ENCODE measurements at places on chromosomes 11 and 22.

DNA sequence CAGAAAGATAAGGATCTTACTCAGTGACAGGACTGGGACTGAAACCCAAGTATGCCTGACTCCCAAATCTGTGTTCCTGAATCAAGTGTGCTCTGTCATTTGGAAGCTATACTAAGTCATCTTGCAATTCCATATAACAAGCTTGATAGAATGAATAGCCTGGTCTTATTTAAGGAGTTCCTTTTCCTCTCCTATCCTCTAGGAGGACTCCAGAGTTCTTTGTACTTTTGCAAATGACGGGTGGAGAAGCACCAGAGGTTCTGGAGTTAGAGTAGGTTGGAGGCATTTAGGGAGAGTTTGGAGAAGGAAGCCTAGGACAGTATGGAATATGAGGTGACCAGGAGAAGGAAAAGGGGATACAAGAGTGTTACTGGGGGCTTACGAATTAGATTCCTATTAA lies 92.9 kb upstream of the RCN1 start:
- no peak for DNase-seq

DNA sequence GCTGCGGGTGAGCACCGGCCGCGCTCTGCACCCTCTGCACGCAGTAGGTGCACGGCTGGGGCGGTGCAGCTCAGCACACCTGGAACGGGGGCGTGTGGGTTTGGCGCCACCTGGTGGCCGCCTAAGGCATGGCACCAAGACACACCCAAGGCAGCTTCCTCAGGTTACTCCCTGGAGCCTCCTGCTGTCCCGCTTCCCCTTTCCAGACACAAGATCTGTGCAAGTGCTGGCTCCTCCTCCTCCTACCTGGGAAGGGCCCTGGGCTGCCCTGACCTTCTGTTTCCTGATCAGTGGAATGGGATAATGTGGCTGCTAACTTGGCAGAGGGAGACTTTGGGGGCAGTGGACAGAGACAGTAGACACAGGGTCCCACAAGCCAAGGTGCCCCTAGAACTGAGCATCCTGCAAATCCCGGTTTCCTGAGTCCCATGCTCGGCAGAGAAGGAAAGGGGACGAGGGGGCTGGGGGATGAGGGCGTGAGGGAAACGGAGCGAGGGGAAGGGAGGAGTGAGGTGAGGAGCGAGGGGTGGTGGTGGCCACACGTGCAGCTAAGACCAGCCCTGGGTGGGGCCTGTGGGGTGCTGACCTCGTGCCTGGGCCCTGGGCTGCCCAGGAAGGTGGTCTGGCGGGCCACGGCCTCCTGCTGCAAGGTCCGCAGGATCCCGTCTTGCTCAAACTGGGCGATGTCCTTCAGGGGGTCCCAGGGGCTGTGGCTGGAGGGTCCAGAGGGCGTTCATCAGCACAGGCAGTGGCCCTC lies 34.8 kb upstream of the CARS1 start:
- DNase-seq, result peak; percentile 63

DNA sequence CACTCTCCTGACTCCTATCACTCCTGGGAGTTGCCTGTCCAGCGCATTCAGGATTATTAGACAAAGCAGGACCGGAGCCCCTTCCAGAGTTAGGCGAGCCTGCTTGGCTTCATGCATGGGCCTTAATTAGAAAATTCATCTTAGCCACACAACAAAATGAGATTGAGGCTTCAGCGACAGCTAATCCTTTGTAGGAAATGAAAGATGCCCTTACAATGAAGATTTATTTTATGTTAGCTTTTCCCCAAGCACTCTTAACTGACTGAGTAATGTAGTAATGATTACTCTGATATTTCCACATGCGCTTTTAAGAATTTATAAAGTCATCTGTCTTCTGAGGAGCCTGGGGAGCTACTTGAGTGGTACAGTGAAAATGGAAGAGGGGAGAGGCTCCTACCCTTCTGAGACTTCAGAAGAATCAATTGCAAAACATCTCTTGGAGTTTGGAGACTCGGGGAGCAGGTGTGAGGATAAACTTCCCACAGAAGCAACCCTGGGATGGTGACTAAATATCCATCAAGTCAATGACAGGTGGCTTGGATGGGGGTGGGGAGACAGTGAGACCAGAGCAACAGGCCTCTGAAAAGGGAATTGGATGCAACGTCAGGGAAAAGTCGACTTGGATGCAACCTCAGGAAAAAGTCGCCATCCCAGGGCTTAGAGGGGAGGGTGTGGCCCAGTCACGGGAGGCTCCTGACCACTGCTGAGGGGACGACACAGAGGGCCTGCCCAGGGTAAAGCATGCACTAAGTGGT lies 434.5 kb upstream of the B3GAT1 start:
- DNase-seq, result no peak

DNA sequence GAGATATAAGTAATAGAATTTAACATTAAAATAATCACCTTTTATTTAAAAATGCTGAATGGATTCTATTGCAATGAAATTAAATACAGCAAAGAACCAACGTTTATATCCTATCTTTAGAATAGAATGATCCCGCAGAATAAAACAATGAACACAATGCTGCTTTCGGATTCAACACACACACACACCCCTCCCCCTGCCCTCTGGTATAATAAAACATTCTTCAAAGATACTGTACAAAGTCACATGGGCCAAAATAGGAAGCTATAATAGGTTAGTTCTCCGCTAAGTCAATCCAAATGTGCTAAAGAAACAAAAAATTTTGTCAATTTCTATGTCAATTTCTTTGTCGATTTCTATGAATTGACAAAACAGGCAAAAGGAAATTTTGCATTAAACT lies 47.1 kb downstream of the TMEM123 start:
- DNase-seq, result no peak

GRCh38 chr11:130999086-130999485 lies 82.8 kb upstream of the SNX19 start:
- DNase-seq, result no peak

- no peak for DNase-seq
Measured at GRCh38 chr11:18191376-18191775, 18.7 kb downstream of the MRGPRX4 start.

GRCh38 chr22:17137861-17138425 lies 16.8 kb upstream of the TMEM121B start:
- DNase-seq, result no peak

GRCh38 chr11:61951484-61952135 lies 1.5 kb downstream of the BEST1 start:
- no peak for DNase-seq

DNA sequence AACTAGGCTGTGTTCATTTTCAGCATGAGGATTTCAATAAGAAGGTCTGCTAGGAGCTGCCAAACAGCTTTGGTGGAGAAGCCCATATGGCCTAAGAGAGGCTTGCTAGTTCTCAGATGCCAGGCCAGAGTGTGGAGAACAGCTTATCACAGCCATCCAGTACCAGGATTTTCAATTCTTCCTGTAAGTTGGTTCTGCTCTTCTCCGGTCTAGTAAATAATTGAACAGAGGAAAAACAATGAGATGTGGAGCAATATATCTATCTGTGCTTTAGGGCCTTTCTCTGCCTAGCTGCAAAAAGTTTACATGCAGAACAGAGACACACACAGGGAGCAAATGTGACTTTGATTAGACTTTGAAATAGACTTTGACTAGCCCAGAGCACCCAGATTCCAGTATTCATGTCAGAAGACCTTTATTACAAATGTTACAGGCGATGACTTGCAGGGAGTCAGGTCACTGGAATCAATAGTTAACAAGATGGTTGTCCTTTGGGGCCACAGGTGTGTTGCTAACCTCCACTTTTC lies 19.8 kb upstream of the PPP2R1B start:
- DNase-seq, result no peak

DNA sequence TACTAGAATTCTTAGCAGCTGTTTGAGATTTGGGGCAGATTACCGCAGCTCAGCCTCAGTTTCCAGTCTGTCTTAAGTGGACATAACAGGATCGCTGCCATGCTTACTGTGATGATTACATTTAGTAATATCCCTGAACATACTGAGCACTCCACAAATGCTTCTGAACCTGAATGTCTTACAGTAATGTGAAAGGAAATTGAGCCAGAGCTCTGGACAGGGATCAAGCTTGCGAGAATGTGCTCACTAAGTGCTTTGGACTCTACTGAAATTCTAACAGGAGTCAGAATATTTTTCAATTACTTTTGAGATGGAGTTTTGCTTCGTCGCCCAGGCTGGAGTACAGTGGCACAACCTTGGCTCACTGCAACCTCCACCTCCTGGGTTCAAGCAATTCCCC lies 118.6 kb upstream of the RASSF10 start:
- DNase-seq, result no peak

DNA sequence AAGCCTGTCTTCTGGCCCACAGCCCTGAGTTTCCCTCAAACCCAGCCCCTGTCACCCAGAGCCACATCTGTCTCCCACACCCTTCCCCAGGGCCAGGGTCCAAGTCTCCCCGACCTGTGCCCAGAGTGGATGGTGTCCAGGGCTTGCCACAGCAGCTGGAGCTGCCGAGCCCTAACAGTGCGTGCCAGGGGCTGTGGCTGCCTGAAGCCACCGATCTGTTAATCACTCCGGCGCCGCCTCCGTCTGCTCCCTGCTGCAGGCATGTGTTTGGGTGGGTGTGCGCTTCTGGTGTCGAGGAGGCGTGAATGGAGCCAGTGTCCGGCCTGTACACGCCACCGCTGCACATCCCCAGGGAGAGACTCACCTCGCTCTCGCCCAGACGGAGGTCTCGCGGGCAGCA lies 26.1 kb downstream of the SHISAL1 start:
- DNase-seq, result no peak

DNA sequence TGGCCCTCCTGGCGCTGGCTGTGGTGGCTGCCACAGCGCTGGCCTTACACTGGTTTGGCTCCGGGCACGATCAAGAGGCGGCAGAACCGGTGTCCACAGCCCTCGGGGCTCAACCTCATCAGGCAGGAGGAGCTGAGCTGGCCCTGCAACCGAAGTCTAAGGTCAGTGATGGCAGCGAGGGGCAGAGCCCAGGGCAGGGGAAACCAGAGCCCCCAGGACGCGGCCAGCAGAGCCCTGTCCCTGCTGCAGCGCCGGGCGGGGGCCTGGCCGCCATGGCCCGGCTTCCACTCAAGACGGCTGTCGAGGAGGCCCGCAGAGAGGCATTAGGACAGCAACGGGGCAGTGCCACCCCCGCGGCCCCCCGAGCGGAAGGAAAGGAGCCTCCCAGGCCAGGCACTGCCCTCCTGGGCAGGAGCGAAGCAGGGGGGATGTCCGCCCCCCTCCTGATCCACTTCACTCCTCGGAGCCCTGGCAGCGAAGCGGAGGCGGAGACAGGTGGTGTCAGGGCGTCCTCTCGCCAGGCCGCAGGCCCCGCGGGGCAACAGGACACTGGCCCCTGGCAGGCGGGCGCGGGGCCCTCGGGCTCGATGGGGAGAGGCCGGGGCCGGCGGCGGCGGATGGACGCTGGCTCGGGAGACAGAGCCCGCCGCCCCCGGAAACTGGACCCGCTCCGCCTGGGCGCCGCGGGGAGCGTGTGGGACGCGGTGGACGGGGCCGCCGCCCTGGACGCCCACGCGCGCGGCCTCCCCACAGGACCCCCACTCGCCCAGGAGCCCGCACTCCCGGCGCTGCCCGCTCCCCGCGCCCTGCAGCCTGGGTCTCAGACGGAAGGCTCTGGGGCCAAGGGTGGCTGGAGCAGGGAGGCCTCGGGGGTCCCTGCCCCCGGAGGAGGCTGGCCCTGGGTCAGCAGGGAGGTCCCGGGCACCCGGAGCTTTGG lies 895 bp downstream of the KLHDC7B start:
- no peak for DNase-seq

DNA sequence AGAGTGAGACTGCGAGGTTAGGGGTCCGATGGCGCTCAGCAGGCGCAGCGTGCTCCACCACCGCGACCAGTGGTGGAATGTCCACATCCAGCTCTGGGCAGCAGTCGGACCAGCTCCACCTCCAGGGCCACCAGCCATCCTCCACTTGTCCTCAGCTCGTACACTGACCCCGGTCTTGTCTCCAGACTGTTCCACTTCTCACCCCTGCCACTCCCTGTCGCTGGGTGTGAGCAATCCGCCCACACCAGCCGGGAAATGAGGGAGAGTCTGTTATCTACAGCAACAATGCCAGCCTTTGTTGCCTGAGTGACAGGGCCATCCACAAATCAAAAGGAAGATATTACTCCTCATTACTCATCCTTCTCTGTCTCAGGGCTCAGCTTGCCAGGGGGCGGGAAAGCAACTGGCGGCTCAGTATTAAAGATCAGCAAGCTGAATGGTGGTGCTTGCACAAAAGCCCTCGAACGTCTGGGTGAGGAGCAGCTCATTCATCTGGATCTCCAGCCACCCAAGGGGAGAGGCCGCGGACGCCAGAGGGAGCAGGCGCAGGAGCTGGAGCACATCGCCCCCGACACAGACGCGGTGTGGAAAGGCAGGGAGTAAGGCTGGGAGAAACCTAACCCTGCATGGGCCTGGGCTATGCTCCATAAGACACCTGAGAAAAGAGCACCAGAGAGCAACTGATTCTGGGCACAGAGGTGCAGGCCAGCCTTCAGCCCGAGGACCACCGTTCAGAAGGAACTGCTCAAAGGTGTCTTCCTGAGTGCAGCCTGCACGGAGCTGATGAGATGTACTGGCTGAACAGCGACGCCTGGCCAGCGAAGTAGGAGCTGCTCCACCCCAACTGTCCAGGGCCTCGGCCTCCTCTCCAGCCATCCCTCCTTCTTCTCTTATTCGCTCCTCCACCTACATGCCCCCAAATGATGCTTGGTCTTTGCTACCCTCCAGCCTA lies 21.9 kb downstream of the IGSF9B start:
- peak; percentile 27 for DNase-seq

GRCh38 chr22:41910050-41911000 lies 4.5 kb downstream of the SHISA8 start:
- no peak for DNase-seq

Data from stimulated activated CD4-positive, alpha-beta T cell treated with anti-CD3 and anti-CD28 coated beads, Interleukin-4, amount 100 ng/mL, for 48 hours (primary cell).